ENCODE measurements at places on chromosomes 4 and X. TPM values are rescaled to one million over a fixed set of nuclear protein-coding genes. Genes with fewer than 3 reads are reported as not detected.

Gene MTNR1A
- 0.51 TPM for total RNA-seq

Gene CTAG1B
- total RNA-seq: not detected

Gene CFAP47
- 21.0 TPM for total RNA-seq

Gene FAM120C
- total RNA-seq: 14.4 TPM

Gene SPANXB1
- not detected for total RNA-seq

Gene LDOC1
- 20.1 TPM for total RNA-seq

GRCh38 chrX:38954520-38954919, 153.3 kb downstream of the MID1IP1 start:
- no peaks in the 10 kb centered on the region for H3K27me3 ChIP-seq
- no peak overlapping the region for H3K27ac ChIP-seq
- DNase-seq: no peak
- H3K4me3 ChIP-seq: no peak overlapping the region

- no peak overlapping the region for H3K4me3 ChIP-seq
- no peaks in the 10 kb centered on the region for H3K4me1 ChIP-seq
- no peaks in the 10 kb centered on the region for H3K36me3 ChIP-seq
- no peak overlapping the region for H3K27ac ChIP-seq
- DNase-seq: no peak
- no peaks in the 10 kb centered on the region for H3K27me3 ChIP-seq
Measured at GRCh38 chr4:106773076-106773905, 262.8 kb downstream of the DKK2 start.

Data from lung (tissue), 17 donors.